G401 (cell line): ENCODE measurements at places on chromosomes 6 and 20.

DNA sequence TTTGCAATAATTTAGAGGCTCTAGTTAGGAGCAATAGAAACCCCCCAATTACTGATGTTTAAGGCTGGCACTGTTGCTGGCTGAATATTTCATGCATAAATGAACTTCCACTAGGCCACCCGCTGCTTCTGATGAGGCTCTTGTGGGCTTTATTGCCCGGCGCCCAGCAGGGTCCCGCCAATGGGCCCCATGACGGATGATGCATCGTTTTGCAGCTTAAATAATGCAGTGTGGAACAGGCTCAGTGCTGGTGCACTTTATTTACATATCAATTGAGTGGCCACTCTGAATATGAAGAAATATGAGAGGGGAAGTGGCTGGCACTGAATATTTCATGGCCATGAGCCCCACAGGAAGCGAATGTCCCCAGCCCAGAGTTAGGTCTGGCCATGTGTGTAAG lies 155.3 kb upstream of the MAFB start:
- DNase-seq: no peak

DNA sequence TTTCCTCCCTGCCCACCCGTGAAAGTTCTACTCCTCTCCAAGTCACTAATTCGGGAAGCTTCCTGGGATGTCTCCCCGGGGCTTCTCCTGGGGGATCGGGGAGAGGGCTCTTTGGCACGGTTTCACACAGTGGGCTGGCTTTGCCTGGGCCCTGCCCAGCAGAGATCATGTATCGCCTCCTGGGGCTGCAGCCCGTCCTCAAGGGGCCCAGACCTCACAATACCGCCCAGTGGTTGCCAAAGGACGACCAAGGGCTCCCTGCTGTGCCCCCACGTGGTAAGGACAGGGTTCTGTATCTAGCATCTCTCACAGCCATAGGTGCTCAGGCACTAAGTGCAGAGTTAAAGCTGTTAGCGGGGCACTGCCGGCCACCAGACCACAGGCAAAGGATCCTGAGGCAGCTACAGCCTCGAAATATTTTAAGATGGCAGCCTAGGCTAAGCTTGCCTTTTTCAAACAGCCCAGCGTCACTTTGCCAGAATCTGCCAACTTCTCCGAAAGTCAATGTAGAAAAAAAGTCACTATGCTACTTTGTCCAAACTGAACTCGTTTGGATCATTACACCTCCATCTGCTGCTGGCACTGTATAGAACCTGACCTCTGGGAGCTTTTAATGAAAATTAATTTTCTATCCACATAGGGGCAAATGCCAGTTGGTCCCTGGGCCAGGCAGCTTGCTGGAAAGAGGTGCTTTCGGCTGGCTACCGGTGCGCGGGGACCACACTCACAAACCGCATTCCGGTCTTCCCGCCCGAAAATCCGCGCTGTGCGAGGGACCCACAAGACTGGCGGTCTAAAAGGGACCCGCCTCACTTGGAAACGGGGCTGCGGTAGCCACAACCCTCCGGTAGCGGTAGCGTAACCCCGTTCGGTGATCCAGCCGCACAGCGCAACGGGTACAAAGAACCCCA lies 1.3 kb upstream of the NNAT start:
- DNase-seq: peak; percentile 17

DNA sequence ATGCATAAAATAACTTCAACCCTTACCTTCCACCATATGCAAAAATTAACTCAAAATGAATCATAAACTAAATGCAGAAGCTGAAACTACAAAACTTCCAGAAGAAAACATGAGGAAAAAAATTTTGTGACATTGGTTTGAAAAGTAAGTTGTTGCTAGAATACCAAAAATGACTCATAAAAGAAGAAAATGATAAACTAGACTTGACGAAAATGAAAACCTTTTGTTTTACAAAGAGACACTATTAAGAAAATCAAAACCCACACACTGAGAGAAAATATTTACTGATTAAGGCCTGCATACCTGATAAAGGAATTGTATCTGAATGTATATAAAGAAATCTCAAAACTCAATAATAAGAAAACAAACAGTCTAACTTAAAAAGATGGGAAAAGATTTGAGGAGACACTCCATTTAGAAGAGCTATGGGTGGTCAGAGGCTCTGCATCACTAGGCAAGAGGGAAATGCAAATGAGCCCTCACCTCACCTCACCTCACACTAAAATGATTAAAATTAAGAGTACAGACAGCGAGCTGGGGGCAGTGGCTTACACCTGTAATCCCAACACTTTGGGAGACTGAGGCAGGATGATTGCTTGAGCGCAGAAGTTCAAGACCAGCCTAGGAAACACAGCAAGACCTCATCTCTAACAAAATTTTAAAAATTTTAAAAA lies 97.6 kb upstream of the CST7 start:
- DNase-seq: no peak

DNA sequence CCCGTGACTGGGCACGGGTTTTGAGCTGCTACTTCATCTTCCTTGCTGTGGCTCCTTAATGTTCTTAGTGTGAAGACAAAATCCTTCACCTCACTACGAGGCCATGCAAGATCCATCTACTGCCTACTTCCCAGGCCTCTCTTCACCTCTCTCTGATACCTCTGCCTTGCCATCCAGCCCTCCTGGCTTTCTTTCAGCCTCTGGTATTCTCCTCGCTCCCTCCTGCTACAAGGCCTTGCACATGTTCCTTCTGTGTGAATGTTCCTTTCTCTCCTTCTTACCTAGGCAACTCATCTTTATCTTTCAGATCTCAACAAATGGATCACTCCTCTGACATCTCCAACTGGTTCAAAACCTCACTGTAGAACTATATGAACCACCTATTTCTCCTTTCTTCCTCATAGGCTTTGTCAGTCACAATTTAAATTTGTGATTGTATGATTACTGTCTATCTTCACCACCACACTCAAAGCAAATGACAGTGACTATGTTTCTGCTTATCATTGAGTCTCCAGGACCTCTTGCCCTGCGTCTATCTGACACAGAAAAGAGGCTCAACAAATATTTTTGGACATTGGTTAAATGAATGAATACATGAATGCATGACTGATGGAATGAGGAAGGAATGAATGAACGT lies 19.8 kb downstream of the HEY2 start:
- DNase-seq: no peak

GRCh38 chr20:46282669-46283068 lies 25.6 kb downstream of the CDH22 start:
- DNase-seq: peak; percentile 35
